ENCODE measurements at places on chromosomes 13 and 19. TPM values are rescaled to one million over a fixed set of nuclear protein-coding genes. Genes with fewer than 3 reads are reported as not detected.

The KRTDAP gene
- total RNA-seq = not detected

The TNNT1 gene
- 66.0 TPM for total RNA-seq

The ZNF460 gene
- total RNA-seq = 27.3 TPM

The ZNF578 gene
- total RNA-seq = 1.6 TPM

The ADM5 gene
- 0.84 TPM for total RNA-seq

The GRIK5 gene
- 5.1 TPM for total RNA-seq

The EPSTI1 gene
- total RNA-seq = 3.8 TPM

The VPS36 gene
- 24.1 TPM for total RNA-seq

The TLE6 gene
- total RNA-seq = 1.1 TPM

The TMPRSS9 gene
- total RNA-seq = not detected

The ZNF573 gene
- total RNA-seq = 9.0 TPM

The ZNF549 gene
- total RNA-seq = 3.6 TPM

The PLK5 gene
- total RNA-seq = not detected

The CGB3 gene
- not detected for total RNA-seq

The SLAIN1 gene
- total RNA-seq = 4.6 TPM

The GPC6 gene
- total RNA-seq = 2.6 TPM

The ZNF738 gene
- total RNA-seq = 1.8 TPM

The PLIN5 gene
- total RNA-seq = 50.4 TPM

The PVR gene
- total RNA-seq = 38.0 TPM
